Retina (tissue), 1 donor: ENCODE measurements at places on chromosomes 3 and 15.

DNA sequence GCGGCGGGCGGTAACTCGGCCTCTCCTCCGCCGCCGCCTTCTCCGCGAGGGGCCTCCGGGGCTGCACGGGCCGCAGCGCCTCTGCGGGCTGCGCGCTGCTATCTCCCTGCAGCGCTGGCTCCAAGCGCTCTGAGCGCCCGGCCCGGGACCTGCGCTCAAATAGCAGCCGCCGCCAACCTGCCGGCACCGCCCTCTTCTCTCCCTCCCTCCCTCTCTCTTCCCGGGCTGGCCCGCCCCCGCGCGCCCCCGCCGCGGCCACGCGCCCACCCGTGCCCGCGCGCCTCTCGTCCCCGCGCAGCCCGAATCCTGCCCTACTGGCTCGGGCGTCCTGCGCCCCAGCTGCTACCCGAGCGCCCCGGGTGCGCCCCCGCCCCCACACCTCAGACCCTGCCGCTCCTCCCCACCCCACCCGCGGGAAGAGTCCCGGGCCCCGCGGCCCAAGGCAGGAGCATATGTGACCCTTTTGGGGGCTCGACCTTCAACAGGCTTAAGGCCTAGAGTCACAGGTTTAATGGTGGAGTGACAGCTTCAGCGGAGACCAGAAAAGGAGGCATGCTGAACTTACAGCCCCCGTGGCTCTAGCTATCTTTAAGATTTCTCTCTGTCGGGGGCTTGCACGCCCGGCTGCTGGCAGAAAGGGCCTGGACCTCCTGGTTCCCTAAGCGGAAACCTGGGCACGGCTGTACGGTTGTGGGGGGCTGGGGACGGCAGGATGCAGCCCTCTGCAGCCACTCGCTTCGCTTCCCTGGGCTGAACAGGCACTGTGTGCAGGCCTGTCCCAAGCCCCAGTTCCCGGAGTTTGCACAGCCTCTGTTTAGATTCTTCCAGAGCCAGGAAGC is at the start of gene CACNA2D2:
Gene CACNA2D2 (minus strand): TSS at position 131 of the 839 bp plus-strand sequence. CDS start 211 bp downstream, outside the sequence.
- DNase-seq: no peak

DNA sequence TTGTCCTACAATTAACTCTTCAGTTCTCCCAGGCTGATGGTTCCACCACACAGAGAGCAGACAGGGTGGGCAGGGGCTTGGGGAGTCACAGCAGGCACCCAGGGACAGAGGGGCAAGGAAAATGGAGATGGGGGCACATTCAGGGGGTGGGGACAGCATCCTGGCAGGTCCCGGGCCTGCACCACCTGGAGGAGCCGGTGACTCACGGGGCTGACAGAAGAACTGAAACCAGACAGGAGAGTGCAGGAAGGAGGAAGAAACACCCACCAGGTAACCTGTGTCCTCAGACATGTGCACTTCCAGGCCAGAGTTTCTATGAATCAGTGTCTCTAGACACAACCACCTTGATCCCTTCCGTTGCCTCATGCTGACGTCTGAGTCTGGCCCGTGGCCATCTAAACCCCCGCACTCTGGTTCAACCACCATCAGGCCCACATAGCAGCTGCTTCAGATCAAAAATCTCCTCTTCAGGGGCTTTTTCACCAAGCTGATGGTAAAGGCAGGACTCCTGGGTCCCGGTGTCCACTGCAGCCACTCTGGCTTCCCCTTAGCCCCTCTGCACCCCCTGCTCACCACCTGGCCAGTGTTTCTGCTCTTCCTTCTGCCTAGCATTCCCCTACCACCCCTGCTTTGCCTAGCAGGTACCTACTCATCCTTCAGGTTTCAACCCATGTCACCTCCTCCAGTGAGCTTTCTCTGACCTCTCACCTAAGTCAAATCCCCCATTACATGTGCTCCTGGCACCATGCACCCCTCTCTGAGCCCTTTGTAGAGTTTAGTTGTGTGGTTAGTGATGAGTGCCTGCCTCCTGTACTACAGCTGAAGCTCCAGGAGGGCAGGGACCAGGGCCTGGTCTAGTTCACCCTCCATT is 16.5 kb upstream of the CYP11A1 start:
- no peak for DNase-seq

DNA sequence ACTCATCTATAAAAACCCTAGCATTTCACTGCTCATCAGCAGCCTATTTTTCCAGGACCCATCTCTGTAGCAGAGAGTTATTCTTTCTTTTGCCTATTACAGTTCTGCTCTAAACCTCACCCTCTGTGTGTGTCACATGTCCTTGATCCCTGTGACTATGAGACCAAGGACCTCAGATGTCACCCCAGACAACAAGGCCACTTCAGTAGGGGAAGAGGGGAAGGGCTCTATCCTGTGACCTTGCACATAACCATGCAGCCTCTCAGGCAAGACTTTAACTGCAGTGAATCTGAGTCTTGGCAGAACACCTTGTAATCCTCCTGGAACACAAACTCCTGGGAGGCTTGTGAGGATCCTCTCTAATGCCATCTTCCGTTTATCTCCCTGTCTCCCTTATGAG is 4.4 kb upstream of the ZNF589 start:
- no peak for DNase-seq

DNA sequence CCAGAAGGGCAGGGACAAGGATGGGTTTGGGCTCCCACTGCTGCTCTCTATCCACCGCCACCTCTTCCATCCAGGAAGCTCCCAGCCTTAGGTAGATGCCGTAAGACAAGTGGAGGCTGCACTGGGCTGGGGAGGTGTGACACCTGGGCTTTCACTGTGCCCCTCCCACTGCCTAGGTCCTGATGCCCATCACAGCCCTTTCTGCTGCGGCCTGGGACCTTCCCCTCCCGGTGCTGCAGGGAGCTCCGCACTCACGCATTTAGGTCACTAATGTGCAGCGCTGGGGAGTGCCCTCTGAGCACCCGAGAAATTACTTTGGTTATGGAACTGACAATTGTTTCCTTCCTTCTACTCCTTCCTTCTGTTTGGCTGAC is 850 bp downstream of the LTF start:
- DNase-seq: no peak

DNA sequence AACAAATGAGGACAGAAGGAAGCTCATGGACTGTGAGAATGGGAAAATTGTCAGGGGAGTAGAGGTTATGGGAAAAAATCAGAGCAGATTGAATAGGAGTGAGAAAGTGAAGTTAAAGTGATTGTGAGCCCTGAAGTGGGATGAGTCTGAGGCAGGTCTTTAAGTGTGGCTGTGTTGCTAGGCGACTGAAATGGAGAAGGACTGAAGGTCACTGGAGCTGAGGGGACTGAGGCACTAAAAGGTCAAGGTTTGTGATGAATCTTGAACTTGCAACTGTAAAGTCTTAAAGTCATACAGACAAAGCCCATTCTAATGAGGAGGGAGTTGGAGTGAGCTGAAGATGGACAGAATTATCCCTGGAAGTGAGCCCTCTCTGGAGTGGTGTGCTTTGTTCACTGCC is 518.9 kb downstream of the TUSC7 start:
- no peak for DNase-seq
